ENCODE measurements at places on chromosomes 1 and 21.

- no peak for DNase-seq
These were observed 5.7 kb downstream of the BCAR3 start for GRCh38 chr1:93675931-93676330.

DNA sequence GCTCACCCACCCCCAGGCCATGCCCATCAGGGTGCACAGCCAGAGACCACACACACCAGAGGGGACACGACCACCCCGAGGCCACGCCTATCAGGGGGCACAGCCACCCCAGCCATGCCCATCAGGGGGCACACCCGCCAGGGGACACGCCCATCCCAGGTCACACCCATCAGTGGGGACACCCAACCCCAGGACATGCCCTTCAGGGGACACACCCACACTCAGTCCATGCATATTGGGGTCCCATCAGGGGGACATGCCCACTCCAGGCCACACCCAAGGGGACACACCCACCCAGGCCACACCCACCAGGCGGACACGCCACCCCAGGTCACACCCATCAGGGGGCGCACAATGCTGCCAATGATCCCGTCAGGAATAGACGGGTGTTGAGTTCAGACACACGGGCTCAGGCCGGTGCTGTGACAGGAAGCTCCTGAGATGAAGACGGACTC is 20.7 kb downstream of the MCM3AP start:
- DNase-seq = no peak

- no peak for DNase-seq
These were observed 40.1 kb upstream of the GPR88 start for GRCh38 chr1:100497796-100498195.

DNA sequence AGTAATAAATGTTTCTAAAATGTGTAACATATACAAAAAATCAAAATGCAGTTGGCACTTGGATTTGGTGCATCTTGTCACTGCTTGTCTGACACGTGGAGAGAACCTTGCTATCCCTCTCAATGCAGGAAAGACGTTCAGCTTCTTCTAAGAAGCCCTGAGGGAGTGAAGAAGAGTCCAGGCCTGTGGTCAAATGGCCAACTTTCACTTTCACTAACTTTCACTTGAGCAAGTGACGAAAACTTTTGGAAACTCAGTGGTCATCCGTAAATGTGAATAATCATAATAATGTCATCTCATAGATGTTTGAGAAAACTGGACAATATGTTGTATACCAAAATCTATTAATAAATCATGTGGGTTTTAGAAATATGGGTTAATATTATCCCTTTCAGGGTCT is 61.9 kb downstream of the ERG start:
- no peak for DNase-seq

- DNase-seq = no peak
These were observed 1.9 kb upstream of the GBP4 start for GRCh38 chr1:89200663-89201062.

GRCh38 chr1:84505493-84506001 is 639 bp upstream of the SPATA1 start:
- peak; percentile 11 for DNase-seq

DNA sequence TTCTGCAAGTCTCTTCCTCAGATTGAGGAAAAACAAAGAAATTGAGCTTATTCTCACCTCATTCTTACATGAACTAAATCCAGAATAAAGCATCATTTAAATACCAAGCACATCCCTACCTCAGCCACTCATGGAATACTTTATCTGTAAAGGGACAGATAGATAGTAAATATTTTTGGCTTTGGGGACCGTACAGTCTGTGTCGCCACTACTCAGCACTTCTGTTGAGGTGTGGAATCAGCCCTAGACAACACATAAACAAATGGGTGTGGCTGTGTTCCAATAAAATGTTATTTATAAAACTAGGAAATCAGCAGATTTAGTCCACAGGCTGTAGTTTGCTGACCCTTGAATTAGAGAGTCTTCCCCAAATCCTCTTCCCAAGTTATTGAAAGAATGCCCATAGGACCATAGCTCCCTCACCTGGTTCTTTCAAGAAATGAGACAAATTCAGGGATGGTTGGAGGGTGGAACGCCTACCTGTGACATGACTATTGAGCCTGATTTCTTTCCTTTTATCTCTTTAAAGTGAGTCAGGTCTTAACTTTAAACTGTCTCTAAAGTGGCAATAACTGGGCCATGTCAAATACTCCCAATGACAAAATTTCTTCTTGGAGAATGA is 878.5 kb downstream of the USP25 start:
- no peak for DNase-seq

- DNase-seq = peak; percentile 19
These were observed 165.0 kb downstream of the PLXNA2 start for GRCh38 chr1:208079161-208079560.

DNA sequence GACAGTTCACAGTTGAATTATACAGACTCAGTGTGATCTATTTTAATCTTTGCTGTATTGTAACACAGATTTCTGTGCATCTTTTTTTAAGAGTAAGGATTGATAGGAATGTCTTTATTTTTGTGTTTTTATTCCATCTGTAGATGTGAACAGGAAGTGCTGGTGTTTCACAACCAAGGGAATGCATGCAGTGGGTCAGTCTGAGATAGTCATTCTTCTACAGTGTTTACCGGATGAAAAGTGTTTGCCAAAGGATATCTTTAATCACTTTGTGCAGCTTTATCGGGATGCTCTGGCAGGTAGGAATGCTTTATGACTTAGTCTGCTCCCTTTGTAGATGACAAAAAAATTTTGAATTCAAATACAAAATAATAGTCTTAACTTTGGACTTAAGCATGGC is 84.5 kb downstream of the CC2D1B start:
- no peak for DNase-seq

DNA sequence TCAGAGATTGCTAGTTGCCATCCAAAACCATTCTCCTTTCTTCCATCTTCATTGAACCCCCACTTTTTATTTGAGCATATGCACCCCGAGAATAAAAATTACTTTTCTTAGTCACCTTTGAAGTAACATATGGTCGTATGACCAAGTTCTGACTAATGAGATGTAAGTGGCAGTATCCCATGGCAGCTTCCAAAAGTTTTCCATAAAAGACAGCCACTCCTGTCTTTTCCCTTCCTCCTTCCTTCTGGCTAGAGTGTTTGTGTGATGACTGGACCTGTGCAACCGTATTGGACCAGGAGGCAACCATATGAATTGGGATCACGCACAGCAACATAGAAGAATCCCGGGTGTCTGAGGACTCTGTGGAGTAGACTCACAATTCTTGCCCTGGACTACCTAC is 41.1 kb upstream of the CCSAP start:
- no peak for DNase-seq

GRCh38 chr1:6025269-6026094 is 20.2 kb upstream of the KCNAB2 start:
- DNase-seq = no peak

DNA sequence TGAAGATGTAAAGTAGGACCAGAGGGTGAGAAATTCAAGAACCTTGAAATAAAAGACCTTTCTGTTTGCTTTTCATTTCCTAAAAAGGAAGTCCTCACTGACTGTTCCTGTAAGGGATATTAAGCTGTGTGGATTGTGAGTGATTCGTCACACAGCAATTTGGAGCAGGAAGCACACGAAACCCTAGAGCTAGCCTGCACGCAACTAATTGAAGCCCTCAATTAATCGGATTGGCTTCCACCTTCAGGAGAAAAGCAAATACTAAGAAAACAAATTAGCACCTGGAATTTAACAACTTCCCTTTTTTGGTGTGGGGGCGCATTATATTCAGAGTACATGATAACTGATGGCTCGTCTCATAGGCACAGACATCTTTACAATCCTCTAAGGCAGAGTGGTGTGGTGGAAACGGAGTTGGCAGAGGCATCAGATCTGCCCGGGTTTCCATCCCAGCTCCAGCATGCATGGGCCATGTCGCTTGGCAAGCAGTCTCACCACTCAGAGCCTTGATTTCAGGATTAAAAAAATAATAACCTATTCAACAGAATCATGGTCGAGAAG is 95.2 kb downstream of the KCNJ15 start:
- no peak for DNase-seq

- DNase-seq = no peak
These were observed 22.6 kb downstream of the GON4L start for GRCh38 chr1:155834296-155834926.

- DNase-seq = no peak
These were observed at the start of gene TNN for GRCh38 chr1:175067362-175068106. TSS of gene TNN (plus strand) at chr1:175067833. CDS start at chr1:175077419, 9,586 bp downstream.

DNA sequence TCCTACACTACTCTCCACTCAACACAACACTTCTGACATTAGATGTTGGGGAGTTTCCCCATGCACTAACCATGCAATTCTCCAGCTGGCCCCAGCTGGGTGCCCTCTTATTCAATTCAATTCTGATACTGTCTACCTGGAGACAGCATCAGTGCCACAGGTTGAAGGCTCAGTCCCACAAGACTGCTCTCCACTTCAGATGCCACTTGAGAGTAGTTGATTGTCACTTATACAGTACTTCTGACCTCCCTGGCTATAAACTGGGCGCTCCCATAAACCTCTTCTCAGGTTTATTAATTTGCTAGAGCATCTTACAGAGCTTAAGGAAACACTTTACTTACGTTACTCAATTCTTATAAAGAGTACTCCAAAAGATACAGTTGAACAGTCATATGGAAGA is 442.3 kb downstream of the LRRIQ3 start:
- no peak for DNase-seq

- DNase-seq = no peak
These were observed 70.0 kb upstream of the KCNJ15 start for GRCh38 chr21:38186661-38187270.

- DNase-seq = no peak
These were observed 80.6 kb upstream of the IPO9 start for GRCh38 chr1:201748335-201748734.

- DNase-seq = no peak
These were observed 3.4 kb downstream of the RGS8 start for GRCh38 chr1:182680901-182681567.

- DNase-seq = no peak
These were observed 17.7 kb downstream of the TCP10L start for GRCh38 chr21:32567626-32568025.

- no peak for DNase-seq
These were observed 97.2 kb downstream of the BCAR3 start for GRCh38 chr1:93584261-93585003.

GRCh38 chr1:162276493-162276892 is 100.2 kb downstream of the SPATA46 start:
- DNase-seq = no peak

- no peak for DNase-seq
These were observed 11.9 kb downstream of the LHX4 start for GRCh38 chr1:180241716-180242544.

DNA sequence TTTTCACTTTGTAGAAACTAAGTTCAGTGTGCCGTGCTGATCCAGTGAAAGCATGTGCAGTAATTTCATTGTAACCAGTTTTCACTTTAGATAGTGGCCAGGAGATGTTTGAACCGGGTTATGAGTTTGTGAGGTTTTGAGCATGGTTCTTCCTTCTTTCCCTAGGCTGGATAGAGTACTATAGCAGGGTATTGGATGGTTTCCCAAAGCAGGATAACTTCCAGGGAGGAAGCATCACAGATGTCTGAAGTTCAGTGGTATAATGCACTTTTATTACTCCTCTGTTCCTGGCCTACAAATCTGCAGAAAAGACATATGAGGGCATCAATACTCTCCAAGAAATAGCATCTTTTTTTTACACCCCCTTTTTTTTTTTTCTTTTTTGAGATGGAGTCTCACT is 823.1 kb downstream of the USP25 start:
- no peak for DNase-seq

GRCh38 chr1:106526650-106527049 is 529.8 kb upstream of the PRMT6 start:
- no peak for DNase-seq

DNA sequence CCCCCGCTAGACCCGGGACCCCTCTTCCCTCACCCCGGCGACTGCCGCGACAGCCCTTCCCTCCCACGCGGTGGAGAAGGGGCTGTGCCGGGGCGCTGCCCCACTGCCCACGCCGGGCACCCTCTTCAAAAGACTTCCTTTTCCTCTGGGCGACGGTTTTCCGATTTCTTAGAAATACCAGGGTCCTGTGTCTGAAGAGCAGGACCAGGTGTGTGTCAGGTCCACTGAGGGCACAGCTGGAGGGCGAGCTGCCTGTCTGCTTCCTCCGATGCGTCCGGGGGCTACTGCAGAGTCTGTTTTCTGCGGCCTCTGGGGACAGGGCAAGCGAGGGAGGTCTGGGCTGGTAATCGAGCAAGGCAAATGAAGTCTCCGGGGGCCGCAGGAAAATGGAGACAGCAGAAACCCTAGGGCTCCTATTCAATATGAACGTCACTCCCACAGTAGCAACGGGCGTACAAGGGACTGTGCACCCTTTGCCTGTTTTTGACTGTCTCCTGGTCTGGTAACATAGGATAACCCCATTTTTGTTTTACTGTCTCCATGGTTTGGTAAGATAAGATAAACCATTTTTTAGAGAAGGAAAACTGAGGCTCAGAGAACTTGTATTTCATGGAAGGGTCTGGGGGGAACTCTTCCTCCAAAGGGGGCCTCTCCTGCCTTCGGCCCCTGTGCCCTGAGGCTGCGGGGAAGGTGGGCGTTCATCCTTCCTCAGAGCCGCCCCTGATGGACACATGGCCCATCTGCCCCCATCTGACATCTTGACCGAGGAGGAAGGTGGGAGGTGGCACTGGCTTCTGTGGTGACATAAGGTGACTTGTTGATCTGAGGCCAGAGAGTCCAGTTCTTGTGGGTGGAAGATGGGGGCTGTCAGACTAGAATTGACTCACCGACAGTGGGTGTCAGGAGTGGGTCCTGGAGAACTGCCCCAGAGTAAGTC is 970 bp downstream of the TNFRSF1B start:
- DNase-seq = no peak

DNA sequence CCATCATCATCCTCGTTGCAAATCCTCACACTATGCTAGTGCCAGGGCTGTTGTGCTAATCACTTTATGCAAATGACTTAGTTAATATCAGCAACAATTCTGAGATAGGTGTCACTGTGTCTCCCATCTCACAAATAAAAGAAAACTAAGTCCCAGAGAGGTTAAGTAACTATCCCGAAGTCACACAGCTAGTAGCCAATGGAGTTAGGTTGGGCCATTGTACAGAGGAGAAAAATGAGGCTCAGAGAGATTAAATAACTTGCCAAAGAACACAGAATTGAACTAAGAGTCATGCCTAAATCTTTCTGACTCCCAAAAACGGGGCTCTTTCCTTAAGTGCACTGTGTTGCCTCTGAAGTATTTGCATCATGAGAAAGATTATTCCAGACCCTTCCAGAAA is 146.4 kb downstream of the MIS18A start:
- no peak for DNase-seq

DNA sequence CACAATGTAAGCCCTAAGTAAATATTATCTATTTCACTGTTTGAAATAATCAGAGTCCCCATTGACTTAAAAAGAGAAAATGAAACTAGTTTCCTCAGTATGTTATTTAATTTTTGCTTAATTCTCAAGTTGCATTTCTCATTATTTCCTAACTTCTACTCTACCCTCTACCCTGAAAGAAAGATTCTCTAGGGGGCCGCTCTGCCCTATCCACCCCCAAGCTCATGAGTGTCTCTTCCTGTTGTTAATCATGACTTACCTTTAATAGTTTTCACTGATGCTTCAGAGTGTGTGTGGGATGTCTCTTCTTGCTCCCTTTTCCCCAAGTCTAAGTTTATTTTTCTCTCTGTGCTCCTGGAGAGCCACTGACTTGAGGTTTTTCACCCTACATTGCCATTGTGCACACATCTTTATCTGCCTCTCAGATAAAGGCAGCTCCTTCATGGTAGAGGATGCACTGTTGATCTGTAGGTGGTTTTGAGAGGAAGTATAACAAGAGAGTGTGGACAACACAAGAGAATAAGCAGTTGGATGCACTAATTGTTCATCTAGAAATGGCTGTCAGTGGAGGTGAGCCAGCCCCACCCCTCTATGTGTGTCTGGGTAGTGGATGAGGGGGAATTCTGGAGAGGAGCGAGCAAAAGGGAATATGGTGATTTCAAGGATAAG is 261.7 kb downstream of the CHRM3 start:
- DNase-seq = no peak

GRCh38 chr1:96579636-96580035 is 141.9 kb upstream of the PTBP2 start:
- no peak for DNase-seq

All from NCI-H1417 treated with DMSO at 0.1 percent for 48 hours (cell line).